Forelimb muscle (tissue), 1 donor: ENCODE measurements at places on chromosomes 5 and 9. TPM values are rescaled to one million over a fixed set of nuclear protein-coding genes. Genes with fewer than 3 reads are reported as not detected.

GRCh38 chr9:2729003-2729402 lies 11.7 kb downstream of the KCNV2 start:
- DNase-seq = no peak

DNA sequence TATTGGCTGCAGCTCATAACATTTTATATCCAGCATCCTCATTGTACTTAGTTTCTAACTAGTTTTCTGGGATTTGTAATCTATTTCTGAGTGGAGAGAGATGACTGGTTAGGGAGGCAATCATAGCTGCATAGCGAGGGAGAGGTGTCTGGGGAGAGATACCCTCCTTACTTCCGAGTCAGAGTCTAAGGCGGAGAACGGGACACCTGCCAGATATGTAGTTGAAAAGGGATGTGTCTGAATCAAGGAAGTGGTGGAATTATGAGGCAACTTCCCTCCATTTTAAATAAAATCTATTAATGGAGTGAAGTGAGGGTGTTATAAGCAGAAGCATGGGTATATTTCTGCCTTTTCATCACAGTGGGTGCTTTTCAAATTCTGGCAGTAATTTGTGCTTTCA lies 126.5 kb downstream of the MAST4 start:
- DNase-seq = no peak

DNA sequence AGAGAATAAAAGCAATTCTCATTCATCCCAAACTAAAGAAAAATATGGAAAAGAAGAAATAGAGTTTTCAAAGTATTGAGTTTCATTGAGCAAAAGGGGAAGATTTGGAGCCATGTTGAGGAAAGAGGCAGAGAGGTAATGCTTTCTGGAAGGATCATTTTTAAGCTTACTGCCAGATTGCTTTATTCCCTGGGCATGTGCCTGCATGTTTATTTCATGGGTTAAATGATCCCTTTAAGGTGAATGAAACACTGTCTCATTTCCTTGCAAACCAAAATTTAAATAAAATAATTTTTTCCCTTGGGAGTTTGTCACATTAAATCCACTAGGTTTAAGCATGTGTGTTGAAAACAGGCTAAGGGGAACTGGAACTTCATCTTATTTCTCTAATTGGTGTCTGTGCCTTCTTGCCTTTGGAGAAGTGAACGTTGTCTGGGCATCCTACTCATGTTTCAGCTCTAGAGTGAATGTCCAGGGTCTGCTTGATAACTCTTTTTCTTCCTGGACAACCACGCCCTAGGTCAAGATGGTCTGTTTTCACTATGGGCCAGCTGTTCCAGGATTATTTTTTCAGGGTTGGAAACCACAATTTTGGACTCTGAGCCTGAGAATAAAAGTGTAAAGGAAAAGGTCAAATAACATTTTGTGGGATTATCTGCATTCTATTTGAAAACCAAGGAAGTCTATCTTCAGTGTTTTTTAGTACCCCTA lies 114.1 kb upstream of the ELL2 start:
- no peak for DNase-seq

IL13 gene
- not detected for polyA plus RNA-seq

FBLL1 gene
- polyA plus RNA-seq = 0.86 TPM

KCTD16 gene
- polyA plus RNA-seq = 0.10 TPM

MOB3B gene
- 2.0 TPM for polyA plus RNA-seq

DNA sequence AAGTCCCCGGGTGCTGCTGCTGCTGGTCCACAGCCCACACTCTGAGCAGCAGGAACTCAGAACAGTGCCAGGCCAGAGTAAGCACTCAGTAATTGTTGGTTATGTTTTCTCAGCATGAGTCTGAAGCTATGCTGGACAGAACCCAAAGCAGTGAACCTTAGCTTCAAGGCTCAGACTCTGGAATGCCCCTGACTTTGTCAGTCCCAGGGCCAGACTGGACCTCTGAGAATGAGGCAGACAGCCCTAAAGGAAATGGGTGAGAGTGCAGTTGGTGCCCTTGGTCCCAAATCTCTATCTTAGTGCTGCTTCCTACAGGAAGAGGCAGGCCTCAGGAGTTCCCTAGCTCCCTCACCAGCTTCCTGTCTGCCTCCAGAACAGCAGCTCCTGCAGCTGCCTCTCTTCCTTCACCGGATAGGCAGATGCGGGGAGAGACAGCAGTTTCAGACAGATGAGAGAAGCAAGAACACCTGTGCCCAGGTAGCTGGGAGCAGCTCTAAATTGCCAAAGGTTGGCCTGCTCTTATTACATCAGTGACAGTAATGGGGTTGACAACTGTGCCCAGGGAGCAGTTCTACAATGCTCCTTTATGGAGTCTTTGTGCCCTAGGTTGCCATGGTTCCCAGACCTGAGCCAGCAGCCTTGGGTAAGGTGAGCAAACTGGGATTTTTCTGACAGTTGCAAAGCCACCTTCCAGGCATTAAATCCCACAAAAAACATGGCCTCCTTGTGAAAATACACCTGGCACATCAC lies 82.2 kb upstream of the CXCL14 start:
- no peak for DNase-seq

GRCh38 chr5:176579323-176579722 lies 30.2 kb downstream of the CDHR2 start:
- DNase-seq = no peak
